ENCODE measurements at places on chromosomes 6 and 20. TPM values are rescaled to one million over a fixed set of nuclear protein-coding genes. Genes with fewer than 3 reads are reported as not detected.

Gene RAB44
- total RNA-seq, result not detected

Gene DDX39B
- 729 TPM for total RNA-seq

Gene DEF6
- 236 TPM for total RNA-seq

Gene HS3ST5
- total RNA-seq, result not detected

Gene SAMD10
- 7.4 TPM for total RNA-seq

All from CD4-positive, alpha-beta memory T cell (primary cell).